Activated naive CD8-positive, alpha-beta T cell treated with anti-CD3 and anti-CD28 coated beads, Interleukin-2, amount 10 ng/mL, durations not matched to agents 7 days and 5 days (primary cell): ENCODE measurements at places on chromosomes 6 and 20. TPM values are rescaled to one million over a fixed set of nuclear protein-coding genes. Genes with fewer than 3 reads are reported as not detected.

TMEM244 gene
- total RNA-seq = 1.0 TPM

VSTM2L gene
- total RNA-seq = not detected

ACTL10 gene
- total RNA-seq = 4.4 TPM

DNA sequence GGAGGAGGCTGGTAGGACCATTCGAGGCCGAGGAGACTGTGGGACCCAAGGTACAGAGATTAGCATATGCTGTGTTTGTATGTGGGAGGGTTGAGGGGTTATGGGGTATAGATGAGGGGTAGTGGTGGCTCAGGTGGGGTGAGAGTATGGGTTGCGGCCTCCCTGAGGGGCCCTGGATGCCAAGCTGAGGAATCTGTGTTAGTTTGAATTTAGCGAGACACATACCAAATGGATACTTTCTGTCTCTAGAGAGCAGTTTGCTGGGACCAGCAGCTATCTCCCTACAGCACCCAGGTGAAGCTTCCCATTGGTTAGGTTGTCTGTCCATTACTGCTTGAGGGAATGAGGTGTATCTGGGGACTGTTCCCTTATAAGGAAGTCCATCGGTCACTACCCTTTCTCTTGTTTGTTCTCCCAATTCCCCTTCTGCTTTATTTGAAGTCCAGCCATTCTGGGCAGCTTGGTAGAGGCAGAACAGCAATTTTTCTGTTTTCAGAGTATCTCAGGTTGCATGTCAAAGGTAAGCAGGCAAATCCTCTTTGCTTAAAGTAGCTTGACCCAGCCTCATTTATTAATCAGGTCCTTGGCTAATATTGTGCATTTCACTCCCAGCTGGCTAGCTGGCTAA is 15.2 kb downstream of the CHMP4B start:
- DNase-seq = no peak
- peaks cover 37% of the 10 kb centered on the region for H3K4me1 ChIP-seq
- H3K36me3 ChIP-seq = peaks cover 15% of the 10 kb centered on the region
- no peaks in the 10 kb centered on the region for H3K27me3 ChIP-seq
- H3K27ac ChIP-seq = no peak overlapping the region
- no peak overlapping the region for H3K4me3 ChIP-seq

- no peak overlapping the region for H3K4me3 ChIP-seq
- no peak for DNase-seq
- peaks cover 2% of the 10 kb centered on the region for H3K4me1 ChIP-seq
- peaks cover 2% of the 10 kb centered on the region for H3K36me3 ChIP-seq
These were observed 71.5 kb downstream of the LYRM2 start for GRCh38 chr6:89566930-89567629.

GRCh38 chr20:49937027-49937929 is 1.1 kb downstream of the RNF114 start:
- H3K4me1 ChIP-seq = peaks cover 26% of the 10 kb centered on the region
- H3K36me3 ChIP-seq = peaks cover 9% of the 10 kb centered on the region
- peak overlapping the region; percentile 94 for H3K27ac ChIP-seq
- no peaks in the 10 kb centered on the region for H3K27me3 ChIP-seq
- H3K4me3 ChIP-seq = peak overlapping the region; percentile 95

GRCh38 chr6:110491644-110492317 is 15.4 kb upstream of the SLC22A16 start:
- peaks cover 2% of the 10 kb centered on the region for H3K4me1 ChIP-seq
- DNase-seq = no peak
- no peak overlapping the region for H3K27ac ChIP-seq
- no peak overlapping the region for H3K4me3 ChIP-seq

GRCh38 chr6:2157441-2158127 is 87.8 kb downstream of the GMDS start:
- DNase-seq = no peak
- H3K27me3 ChIP-seq = peaks cover 9% of the 10 kb centered on the region
- H3K4me3 ChIP-seq = no peak overlapping the region
- H3K36me3 ChIP-seq = no peaks in the 10 kb centered on the region

DNA sequence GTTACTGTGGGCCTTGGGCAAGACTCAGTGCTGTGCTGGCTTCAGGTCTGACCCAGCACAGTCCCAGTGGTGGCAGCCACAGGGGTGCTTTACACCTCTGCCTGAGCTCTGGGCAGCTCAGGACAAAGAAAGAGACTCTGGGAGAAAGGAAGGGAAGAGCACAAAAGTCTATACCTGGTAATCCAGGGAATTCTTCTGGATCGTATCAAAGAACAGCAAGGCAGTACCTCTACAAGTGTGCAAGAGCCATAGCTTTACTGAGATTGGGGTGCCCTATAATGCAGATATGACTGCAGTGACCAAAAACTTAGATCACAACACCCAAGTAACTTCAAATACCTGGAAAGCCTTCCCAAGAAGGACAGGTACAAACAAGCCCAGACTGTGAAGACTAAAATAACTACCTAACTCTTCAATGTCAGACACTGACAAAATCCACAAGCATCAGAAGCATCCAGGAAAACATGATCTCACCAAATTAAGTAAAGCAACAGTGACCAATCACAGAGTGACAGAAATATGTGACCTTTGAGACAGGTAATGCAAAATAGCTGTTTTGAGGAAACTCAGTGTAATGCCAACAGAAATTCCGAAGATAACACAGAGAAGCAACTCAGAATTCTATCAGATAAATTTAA is 47.9 kb upstream of the LIN28B start:
- DNase-seq = no peak
- no peak overlapping the region for H3K27ac ChIP-seq
- no peaks in the 10 kb centered on the region for H3K4me1 ChIP-seq
- no peak overlapping the region for H3K4me3 ChIP-seq

DNA sequence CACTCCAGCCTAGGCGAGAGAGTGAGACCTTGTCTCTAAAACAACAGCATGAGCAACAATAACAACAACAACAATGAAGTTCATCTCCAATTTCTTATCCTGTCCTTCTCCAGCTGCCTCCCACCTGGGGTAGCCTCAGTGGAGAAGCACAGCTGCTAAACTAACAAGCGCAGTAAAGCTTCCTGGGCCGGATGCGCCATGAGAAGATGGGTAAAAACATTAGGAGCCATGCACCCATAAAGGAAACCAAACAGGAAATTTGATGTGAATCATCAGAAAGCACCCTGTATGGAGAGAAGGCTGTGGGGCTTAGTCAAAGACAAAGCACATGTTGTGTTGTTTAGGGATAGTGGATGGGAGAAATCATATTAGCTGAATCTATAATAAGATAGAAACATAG is 61.1 kb upstream of the CCN6 start:
- peak overlapping the region; percentile 29 for H3K4me3 ChIP-seq
- H3K4me1 ChIP-seq = peaks cover 74% of the 10 kb centered on the region
- H3K27me3 ChIP-seq = no peaks in the 10 kb centered on the region
- peak overlapping the region; percentile 79 for H3K27ac ChIP-seq
- peaks cover 10% of the 10 kb centered on the region for H3K36me3 ChIP-seq

- H3K4me1 ChIP-seq = no peaks in the 10 kb centered on the region
- peaks cover 4% of the 10 kb centered on the region for H3K27me3 ChIP-seq
- no peak for DNase-seq
- H3K4me3 ChIP-seq = no peak overlapping the region
- H3K27ac ChIP-seq = no peak overlapping the region
- no peaks in the 10 kb centered on the region for H3K36me3 ChIP-seq
These were observed 146.6 kb downstream of the FRK start for GRCh38 chr6:115914098-115914497.

DNA sequence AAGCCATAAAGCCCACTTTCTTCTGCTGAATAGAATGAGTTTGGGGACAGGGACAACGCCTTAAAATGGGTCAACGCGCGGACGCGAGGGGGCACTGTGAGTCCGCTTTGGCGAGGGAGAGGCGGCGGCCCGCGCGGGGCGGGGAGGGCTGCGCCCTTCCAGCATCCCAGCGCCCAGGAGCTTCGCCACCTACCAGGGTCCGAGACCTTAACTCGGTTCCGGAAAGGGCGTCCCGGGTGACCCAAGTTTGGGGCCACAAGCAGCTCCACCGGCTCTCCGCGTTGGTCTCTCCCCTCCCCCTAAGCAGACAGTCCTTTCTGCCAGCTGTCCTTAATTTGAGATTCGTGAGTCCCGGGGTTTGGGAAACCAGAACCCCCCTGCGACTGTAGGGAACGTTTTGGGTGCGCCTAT is 1.8 kb upstream of the SAMD5 start:
- peaks cover 66% of the 10 kb centered on the region for H3K27me3 ChIP-seq
- no peak overlapping the region for H3K27ac ChIP-seq
- peaks cover 4% of the 10 kb centered on the region for H3K4me1 ChIP-seq

GRCh38 chr6:105111871-105112270 is 67.9 kb downstream of the POPDC3 start:
- peaks cover 31% of the 10 kb centered on the region for H3K27me3 ChIP-seq
- no peak overlapping the region for H3K27ac ChIP-seq
- H3K36me3 ChIP-seq = no peaks in the 10 kb centered on the region
- H3K4me3 ChIP-seq = no peak overlapping the region
- DNase-seq = no peak
- H3K4me1 ChIP-seq = peaks cover 2% of the 10 kb centered on the region

GRCh38 chr20:1456300-1456699 is 10.3 kb downstream of the NSFL1C start:
- no peak overlapping the region for H3K4me3 ChIP-seq
- no peaks in the 10 kb centered on the region for H3K27me3 ChIP-seq
- peaks cover 50% of the 10 kb centered on the region for H3K36me3 ChIP-seq
- no peaks in the 10 kb centered on the region for H3K4me1 ChIP-seq
- no peak for DNase-seq

DNA sequence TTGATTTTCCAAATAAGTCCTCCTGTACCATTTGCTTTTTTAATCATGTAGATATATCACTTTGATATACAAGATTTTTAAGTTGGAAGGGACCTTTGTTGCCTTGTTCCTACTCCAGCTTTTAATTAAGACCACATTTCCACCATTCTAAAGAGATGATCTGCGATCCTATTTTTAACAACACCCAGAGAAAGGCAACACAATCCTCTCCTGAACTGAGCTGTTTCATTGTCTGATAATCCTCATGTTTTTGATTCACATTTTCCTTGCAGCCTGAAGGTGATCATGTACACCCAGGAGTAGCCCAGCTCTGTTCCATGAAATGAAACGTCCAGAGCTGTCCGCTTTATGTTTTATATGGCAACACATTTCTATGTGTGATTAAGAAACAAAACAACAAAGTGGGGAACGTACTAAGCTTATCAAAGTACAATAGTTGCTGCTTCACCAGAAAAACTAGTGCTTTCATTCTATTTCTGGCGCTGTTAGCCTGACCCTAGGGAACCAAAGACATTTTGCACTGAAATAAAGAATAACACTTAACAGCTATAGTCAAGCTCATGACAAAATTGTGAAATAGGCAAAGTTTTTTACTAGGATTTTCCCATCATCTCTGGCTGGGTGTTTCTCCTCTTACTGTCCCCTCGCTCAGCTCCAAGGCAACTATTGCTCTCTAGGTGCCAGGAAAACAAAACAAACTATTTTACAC is 22.6 kb upstream of the TRAF3IP2 start:
- DNase-seq = no peak
- no peaks in the 10 kb centered on the region for H3K4me1 ChIP-seq
- H3K27ac ChIP-seq = no peak overlapping the region
